Posterior cingulate gyrus (tissue), 11 donors: ENCODE measurements at places on chromosomes 1 and 21.

GRCh38 chr1:168717906-168718891 is 10.8 kb downstream of the DPT start:
- DNase-seq = no peak

DNA sequence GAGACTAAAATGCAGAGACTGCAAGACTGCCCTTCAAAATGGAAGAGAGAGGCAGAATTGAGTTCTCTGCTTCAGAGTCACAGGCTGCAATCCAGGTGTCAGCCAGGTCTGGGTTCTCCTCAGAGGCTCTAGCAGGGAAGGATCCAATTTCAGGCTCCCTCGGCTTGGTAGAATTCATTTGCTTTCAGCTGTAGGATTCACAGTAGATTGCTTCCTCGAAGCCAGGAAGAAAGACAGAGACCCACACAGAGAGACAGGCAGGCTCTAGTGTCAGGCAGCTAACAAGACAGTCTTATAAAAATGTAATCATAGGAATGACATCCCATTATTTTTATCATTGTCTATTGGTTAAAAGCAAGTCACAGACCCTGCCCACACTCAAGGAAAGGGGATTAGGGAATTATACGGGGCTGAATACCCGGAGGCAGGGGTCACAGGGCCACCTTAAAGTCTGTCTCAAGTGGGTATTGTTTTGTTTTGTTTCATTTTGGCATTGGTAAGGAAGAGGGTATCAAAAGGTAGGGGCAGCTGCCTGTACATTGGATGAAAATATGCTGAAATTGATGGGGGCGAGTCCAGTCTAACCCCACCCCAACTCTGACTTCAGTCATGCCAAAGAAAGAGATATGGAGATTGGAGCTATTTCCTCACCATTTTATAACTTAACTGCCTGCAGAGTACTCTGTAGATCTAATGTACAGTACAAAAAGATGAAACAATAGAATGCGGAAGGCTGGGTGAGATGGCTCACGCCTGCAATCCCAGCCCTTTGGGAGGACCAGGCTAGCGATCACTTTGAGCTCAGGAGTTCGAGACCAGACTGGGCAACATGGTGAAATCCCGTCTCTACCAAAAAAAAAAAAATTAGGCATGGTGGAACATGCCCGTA is 9.5 kb upstream of the TBCE start:
- no peak for DNase-seq

- DNase-seq = no peak
Observed at GRCh38 chr1:208421486-208421885, 177.3 kb upstream of the PLXNA2 start.

DNA sequence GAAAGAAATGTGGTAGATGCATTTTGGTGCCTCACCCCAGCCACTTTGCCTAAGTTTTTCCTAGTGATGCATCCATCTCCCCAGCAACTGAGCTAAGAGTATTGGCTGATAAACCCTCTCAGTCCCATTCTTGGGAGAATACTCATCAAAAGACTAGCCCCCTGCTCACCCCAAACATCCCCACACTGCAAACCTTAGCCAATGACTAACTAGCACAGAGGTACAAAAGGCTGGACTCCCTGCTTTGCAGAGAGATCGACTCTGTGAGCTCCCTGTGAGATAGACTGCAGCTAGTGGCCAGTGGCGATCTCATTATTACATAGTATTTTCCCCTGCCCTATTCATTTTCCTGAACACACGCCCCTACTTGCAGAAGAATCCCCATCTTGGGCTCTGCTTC is 155.3 kb downstream of the HHIPL2 start:
- DNase-seq = no peak

- DNase-seq = no peak
Observed at GRCh38 chr1:227549892-227550291, 13.5 kb upstream of the ZNF678 start.

DNA sequence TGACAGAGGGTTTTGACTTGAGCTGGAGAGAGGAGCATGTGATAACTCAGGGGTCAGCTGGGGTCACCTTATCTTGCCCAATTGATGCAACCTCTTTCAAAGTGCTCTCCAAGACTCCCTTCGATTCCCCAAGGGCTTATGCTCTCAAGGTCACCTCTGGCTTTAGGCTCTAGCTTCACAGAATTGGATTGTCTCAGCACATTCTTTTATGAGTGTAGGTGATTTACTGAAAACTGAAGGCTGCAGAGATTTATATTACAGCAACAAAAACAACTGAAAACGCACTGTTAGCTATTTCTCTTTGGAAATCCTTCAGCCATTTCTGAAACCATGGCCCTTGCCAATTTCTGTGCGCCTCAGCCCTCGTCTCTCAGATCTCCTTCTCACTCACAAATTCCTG is 34.5 kb upstream of the MAP1LC3C start:
- no peak for DNase-seq

DNA sequence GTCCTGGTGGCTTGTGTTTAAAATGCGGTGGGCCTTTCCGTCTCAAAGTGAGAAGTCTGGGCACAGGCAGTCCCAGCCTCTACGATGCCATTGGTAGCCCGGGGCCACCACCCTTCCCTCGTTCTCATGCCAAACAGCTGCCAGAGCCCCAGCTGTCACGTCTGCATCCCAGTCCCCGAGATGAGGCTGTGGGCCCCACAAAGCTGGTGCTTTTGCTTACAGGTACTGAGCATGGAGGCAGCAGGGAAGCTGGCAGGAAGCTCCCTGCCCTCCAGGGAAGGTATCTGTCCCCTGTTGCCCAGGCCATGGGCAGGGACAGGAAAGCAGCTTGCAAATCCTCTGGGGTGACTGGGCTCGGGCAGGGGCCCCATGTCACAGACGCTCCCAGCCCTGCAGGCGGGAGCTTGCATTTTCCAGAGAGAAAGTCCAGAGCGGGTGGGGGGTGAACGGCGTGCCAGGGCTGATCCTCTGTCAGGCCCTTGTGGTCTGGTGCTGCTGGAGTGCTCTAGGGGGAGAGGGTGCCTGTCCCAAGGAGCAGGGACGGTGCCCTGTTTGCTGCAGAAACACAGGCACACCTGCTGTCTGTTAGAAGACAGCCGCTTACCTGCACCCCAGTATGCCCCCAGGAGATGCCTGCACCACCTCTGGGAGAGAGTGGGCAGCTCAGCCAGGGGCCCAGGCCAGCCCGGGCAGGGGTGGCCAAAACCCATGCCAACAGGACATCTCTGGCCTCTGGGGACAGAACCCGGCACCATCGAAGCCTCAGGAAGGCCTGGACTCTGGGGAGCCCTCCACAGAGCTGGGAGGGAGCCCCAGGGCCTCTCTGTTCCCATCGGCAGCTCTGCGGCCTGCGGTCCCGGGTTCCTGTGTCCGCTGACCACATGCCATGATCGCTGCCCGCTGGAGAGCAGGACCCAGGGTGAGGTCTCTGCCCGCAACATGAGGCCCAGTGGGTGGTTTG is 45.9 kb downstream of the SLX9 start:
- DNase-seq = no peak

DNA sequence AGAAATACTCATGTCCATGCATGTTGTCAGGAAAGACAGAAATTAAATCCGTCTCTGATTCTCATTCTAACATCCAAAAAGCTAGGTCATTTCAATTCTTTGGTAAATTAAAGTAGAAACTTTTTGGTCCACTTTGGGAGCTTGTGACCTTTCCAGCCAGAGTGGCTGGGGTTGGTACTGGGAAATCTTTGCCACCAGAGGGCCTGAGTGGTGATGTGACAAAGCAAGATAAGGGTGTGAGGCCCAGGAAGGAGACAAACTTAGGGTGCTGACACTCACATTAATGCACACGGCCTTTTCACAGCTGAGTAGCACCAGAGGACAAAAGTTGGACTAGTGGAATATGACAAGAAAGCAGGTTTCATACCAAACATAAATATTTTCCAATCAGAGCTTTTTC is 144.3 kb downstream of the DNM3 start:
- DNase-seq = peak; percentile 53

- DNase-seq = no peak
Observed at GRCh38 chr1:116367256-116367945, 5.6 kb upstream of the ATP1A1 start.

DNA sequence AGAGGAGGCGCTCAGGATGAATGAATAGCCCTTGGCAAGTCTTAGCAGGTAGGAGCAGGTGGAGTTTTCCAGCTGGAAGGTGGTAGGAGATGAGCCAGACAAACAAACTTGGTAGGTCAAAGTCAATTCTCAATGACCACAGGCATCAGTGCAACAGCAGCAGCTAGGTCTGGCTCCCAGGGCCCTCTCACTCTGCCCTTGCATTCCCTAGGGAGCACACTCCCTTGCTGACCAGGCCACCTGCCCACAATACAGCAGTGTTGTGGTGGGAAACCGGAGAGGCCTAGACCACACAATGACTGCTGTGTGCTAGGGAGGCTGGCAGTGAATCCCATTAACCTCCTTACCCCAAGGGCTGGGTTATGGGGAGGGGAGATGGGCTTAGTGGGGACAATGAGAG is 13.0 kb upstream of the PAQR6 start:
- DNase-seq = no peak

GRCh38 chr21:33368124-33368523 is 35.1 kb upstream of the IFNGR2 start:
- DNase-seq = no peak

GRCh38 chr21:37555672-37556261 is 189.2 kb downstream of the DYRK1A start:
- no peak for DNase-seq

- no peak for DNase-seq
Observed at GRCh38 chr1:175383239-175383638, 190.7 kb upstream of the KIAA0040 start.

DNA sequence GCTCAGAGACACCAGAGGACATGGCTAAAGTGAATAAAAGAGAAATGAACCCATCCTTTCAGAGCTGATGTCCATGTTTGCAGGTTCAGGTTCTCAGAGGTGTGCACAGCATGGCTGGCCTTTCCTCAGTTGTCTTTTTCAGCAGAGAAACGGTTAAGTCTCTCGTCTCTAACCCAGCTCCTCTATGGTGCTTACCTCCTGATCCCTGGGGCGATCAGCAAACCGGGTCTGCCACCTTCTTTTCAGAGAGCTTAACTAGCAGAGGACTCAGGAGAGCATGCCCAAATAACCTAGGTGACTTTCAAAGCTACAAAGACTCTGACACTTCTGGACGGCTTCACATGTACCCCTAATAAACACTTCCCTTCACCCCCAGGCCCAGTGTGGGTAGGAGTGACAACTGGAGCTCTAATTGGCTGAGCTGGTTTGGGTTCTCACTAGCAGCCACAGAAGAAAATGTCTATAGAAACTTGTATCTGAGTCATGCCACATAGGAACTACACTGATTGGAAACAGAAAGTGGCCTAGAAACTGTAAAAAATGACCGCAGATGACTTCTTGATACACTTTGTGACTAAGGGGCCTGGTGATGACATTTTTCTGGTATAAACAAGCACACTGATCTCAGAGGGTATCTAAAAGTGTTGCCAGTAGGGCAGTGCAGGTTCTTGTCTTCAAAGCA is at the start of gene AIM2:
Gene AIM2 (minus strand): TSS at position 329 of the 682 bp plus-strand sequence. CDS start 3,267 bp downstream, outside the sequence.
- DNase-seq = no peak

DNA sequence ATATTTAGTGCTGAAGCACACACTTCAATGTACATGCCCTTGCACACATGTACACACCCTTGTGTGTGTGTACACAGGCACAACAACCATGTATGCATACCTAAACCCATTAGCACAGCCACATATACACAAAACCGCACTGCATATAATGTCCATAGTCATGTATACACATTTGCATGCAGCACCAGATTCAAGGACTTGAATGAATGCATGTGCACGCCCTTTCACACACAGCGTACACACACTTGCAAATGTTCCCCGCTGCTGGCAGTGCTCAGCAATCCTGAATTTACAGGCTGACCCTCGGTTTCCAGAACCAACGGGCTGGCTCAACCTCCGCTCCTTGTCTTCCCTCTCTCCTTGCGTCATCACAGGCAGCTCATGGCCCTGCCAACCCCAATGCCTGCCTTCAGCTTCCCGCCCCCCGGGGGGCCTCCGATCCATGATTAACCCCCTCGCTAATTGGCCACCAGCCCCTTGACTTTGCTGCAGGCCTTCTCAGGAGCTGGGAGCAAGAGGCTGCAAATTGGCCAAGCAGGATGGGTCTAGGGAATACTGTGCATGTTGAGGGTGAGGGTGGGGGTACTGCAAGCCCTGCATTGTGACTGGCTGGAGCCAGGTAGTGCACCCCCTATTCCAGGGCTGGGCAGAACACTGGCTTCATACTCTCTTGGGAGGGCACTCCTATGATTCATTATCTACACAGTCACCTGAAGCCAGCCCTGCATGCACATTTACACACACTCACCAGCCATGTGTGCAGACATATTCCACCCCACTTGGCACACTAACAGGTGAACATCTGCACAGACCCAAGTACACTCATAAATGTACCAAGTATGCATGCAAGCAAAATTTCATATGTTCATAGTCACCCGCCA is 7.9 kb downstream of the GPR3 start:
- DNase-seq = no peak

DNA sequence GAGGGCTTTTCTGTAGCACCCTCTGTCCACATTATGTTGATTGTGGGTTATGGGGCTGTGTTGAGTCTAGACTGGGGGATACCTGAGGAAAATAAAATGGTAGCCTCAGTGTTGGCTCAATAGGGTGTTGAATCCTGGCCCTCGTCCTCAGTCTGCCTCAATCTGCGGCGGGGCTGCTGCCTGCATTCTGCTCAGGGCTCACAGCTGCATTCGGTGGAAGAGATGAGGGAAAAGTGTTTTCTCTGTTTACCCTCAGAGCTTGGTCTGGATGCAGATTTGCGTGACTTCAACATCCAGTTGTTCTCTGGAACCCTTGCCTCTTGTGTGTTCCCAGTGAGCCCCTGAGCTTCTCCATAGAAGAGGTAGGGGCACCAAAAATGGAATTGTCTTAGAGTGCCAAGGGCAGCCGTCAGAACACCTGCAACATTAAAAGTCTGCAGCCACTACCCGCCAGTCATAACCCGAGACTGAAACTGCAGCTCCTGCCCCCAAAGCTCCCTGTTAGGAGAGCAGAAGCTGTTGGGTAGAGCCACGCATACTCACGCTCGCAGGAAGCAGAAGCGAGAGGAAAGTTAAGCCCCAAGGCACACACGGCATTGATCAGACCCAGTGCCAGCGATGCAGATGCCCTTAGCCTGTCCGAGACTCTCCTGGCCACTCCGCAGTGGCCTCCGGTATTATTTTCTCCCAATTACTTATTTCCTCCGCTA is 215.3 kb upstream of the C1orf174 start:
- peak; percentile 44 for DNase-seq

- DNase-seq = no peak
Observed at GRCh38 chr21:17491716-17492414, 21.0 kb upstream of the CXADR start.

- DNase-seq = no peak
Observed at GRCh38 chr1:100912019-100912418, 16.1 kb downstream of the SLC30A7 start.

- DNase-seq = no peak
Observed at GRCh38 chr1:232383455-232384123, 246.3 kb downstream of the SIPA1L2 start.

DNA sequence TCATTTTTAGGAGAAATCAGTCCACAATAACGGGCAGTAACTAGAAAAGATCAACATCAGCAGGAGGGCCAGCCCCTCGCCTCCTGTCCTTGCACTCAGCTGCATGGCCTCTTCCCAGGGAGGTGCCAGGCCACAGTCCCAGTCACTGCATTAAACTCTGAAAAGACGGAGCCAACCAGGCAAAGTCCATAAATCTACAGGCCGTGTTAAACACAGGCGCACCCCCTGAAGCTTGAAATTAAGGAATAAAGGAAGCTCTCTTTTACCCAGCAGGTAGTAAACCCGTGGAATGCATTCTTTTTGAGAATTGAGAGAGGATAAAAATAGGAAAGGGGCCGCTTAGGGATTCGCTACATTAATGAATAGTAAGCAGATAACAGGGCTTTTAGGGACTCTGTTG is 18.4 kb downstream of the H6PD start:
- peak; percentile 72 for DNase-seq

- DNase-seq = no peak
Observed at GRCh38 chr1:176543360-176544129, 80.6 kb downstream of the PAPPA2 start.
